ENCODE measurements at places on chromosomes 7 and 10.

DNA sequence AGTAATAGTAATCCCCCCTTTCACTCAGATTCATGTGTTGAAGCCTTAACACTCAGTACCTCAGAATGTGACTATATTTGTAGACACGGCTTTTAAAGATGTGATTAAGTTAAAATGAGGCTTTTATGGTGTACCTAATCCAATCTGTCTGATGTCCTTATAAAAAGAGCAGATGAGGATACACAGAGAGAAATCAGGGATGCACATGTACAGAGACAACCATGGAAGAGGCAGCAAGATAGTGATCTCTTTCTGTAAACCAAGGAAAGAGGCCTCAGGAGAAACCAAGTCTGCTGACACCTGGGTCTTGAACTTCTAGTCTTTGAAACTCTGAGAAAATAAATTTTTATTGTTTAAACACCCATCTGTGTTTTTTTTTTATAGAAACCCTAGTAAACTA, 44.0 kb upstream of the ZNF365 start:
- DNase-seq = no peak

GRCh38 chr10:14667280-14667679, 107.4 kb downstream of the FAM107B start:
- no peak for DNase-seq

DNA sequence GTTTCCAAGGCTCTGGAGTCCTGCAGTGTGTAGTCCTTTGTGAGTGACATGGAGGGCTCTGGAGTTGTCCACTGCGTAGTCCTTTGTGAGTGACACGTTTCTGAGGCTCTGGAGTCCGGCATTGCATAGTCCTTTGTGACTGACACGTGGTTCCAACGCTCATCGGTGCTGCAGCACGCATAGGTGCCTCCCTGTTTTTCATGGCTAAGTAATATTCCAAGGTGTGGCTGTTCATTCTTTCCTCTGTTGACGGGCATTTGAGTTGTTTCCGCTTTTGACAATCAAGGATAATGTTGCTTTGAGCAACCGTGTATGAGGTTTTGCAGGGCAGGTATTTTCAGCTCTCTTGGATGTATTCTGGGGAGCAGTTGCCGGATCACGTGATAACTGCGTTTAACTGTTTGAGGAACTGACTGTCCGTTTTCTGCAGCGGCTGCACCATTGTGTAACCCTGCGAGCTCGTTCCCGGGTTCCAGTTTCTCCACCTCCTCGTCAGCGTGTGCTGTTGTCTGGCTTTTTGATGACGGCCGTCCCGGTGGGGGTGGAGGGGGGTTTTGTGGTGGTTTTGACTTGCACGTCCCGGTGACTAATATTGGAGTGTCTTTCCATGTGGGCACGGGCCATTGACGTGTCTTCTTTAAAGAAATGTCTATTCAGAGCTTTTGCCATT, 21.1 kb downstream of the FAM20C start:
- no peak for DNase-seq

DNA sequence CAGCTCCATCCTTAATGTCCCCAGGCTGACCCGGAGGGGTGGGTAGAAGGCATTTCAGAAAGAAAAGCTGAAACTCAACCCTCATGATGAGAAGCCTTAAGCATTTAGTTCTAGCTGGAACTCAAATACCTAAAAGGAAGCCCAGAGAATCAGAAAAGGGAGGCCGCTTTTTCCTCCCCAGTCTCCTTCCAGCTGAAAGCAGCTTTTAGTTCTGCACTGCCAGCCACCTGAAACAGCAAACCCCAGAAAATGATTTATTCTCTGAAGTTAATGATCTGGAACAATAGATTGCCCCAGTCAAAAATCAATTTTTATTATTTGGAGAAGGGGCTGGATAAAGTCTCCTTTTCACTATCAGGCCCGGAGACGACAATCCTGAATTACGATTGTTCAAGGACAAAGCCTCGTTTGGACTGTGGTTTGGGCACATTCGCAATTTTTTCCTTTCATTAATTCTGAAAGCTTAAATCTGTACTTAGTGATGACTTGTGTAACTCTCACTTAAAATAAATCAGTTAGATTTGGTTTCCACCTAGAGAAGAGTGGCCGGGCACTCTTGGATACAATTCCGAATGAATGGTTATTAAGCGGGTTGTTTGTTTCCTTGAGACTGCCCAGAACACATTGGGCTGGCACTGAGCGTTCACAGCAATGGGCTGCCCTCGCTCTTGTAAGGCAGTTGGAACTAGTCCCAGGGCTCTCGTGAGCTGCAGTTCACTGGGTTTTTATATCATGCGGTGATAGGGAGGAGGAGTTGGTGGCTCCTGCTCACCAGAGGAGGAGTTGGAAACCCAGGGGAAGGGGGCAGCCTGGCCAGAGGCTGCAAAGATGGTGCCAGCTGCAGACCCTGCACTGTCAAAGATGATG, 262.2 kb downstream of the CCSER2 start:
- no peak for DNase-seq

- DNase-seq = no peak
These were observed 206.1 kb upstream of the NPSR1 start for GRCh38 chr7:34451923-34452322.

- DNase-seq = no peak
These were observed 494.4 kb downstream of the TCERG1L start for GRCh38 chr10:130817046-130817624.

DNA sequence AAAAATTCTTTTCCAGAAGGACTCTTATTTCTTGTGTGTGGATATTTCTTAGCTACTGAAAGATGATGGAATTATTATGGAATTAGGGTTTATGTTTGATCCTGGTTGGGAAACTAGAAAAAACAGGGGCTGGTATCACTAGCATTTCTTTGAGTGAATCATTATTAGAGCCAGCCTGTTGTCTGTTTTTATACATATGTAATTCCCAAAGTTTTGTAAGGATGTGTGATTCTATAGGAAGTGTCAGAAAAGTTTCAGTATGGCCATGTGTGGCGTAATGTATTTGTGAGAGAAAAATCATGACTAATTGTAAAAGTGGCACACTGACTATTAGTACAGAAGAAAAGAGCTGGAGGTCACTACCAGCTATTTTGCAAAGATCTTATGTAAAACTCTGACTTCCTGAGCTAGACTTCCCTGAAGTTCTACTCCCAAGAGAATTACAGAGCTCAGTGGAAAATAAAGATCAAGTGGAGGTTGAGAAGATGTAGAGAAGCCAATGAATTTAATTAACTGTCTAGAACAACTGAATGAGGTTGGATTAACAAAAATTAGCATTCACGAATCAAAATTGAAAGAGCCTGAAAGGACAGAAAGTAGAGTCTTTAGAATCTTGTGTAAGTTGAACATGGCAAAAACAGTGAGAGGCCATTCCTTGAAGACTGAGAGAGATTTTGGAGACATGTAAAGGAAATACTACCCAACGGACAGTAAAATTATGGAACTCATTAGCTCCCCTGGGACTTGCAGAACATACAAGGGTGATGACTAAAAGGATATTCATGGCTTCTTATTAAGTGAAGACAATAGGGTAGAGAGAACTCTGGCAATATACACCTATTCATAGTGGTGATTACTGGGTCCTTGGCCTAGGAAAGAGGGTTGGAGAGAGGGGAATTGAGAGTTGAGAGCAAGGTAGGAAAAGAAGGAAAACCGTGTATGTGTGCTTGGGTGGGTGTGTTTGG, 12.5 kb downstream of the ZNF365 start:
- DNase-seq = no peak

- DNase-seq = no peak
These were observed 5.5 kb downstream of the SGCE start for GRCh38 chr7:94650147-94651051.

- no peak for DNase-seq
These were observed 144.5 kb upstream of the PCBD1 start for GRCh38 chr10:71032887-71033286.

DNA sequence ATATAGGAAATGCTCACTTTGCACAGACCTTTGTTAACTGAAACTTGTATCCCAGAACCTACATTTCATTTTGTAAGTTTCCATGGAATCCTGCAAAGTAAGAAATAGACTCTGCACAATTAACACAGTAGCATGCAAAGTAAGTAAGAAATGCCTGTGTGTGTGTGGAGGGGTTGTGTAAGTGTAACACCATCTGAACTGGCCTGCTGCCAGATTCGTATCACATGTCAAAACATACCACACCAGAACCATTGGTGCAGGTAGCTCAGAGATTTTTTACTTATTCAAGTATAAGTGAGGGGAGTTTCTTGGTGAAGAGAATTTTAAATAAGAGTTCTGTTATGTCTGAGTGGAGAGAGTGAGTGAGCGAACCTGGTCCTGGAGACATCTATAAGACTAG, 17.9 kb upstream of the DDX21 start:
- no peak for DNase-seq

- DNase-seq = no peak
These were observed 239.6 kb downstream of the SKAP2 start for GRCh38 chr7:26624839-26625238.

DNA sequence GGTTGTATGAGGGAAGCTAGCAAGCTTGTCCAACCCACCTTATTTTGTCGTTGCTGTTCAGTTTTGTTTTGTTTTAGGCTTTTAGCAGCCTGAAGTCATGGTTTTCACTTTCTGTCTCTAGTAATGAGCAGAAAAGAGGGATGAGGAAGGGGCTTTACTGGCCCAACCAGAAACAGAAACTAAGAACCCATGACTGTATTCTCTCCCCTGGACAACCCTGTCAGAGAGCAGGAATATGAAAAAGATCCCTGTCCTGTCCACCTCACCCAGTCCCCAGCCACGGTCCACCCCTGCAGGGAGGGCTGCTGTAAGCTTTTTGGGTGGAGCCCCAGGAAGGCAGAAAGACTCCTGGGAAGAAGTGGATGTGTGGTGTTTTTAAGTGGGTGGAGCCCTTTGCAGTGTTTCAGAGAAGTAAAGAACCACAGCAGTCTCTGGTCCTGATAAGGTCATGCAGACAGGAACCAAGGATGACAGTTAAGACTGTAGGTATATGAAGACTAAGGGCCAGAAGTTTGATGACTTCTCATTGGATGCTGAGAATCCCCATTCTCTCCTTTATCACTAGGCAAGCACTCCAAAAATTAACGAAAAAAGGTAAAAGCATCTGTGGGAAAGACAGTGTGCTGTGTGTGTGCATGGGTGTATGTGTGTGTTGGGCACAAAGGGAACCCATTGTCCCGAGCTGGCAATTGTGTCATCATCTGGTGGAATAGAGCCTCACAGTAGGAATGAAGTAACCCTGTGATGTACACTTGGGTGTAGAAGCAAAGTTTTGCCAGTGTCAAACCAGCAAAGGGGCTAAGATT, 13.8 kb downstream of the MRPL32 start:
- DNase-seq = no peak

DNA sequence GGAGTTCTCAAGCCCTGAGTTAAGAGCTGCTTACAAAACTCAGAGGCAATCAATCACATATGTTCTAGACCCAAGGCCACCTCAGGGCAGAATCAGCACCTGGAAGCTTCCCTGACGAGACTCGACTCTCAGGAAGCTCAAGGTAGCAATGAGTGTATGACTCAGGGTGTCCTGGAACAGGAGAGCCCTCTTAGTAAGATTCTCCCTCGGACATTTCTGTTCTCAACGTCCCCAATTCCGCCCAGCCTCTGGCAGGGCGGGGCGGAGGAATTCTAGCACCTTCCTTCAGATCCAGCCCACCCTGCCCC, 39.6 kb upstream of the PROSER2 start:
- DNase-seq = no peak

- DNase-seq = no peak
These were observed 345.6 kb upstream of the NRP1 start for GRCh38 chr10:33680036-33680435.

DNA sequence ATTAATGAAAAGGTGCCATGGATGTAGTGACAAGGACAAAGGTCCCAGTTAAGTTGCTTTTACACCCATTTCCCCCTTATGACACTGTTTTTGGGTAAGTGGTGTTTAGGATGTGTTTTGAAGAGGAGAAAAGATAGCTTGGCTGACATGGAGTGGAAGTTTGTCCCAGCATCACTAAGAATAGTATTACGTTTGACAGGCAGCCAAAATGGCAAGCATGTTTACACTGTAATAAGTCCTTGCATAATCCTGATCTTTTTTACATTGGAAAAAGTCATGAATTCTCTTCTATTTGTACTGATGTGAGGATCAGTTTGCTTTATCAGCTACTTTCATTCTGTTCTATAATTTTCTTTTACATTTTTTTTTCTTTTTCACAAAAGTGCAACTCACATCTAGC, 137.8 kb downstream of the CHRM2 start:
- no peak for DNase-seq

- peak; percentile 19 for DNase-seq
These were observed 86.5 kb upstream of the NMT2 start for GRCh38 chr10:15254808-15255648.

DNA sequence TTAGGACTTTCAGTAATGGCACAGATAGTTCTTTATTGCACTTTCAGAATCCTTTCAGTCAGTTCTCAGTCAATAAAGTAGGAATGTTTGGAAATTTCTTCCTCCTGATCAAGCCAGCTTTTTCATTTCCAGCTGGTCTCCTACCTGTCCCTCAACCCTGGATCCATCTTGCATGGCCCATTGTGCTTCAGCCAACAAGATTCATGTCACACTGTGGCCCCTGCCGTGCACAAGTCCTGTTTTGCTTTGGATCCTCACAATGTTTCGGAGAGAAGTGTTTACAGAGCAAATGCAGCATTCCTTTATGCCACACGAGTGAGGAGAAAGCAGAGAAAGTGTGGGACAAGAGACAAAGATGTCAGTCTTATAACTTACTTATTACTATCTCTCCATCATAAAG, 1694.7 kb upstream of the LRRTM3 start:
- no peak for DNase-seq

GRCh38 chr10:124942317-124943169, 620 bp downstream of the ZRANB1 start:
- no peak for DNase-seq

DNA sequence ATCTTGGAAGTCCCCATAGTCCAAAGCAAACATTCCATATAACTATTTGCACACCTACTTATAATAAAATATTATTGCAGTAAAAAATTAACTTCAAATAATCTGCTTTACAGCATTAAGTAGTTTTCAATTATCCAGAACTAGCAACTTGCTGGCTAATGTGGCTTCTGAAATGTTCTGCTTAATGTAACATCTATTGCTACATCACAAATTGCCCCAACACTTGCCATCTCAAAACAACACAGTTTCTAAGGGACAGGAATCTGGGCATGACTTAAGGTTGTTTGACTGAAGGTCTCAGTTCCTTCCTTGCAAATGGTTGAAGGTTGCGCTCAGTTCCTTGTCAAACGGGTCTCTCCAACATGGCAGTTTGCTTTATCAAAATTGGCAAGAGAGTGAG, 378.5 kb upstream of the SEMA3C start:
- no peak for DNase-seq

GRCh38 chr7:44845451-44845850, 2.4 kb downstream of the H2AZ2 start:
- DNase-seq = no peak

- peak; percentile 59 for DNase-seq
These were observed 28.9 kb downstream of the ADAP1 start for GRCh38 chr7:925601-926000.
